Kidney (tissue), 22 donors: ENCODE measurements at places on chromosomes 3 and 15.
A peak's percentile ranks its signal among the peaks of the same experiment; 100 is the strongest.

DNA sequence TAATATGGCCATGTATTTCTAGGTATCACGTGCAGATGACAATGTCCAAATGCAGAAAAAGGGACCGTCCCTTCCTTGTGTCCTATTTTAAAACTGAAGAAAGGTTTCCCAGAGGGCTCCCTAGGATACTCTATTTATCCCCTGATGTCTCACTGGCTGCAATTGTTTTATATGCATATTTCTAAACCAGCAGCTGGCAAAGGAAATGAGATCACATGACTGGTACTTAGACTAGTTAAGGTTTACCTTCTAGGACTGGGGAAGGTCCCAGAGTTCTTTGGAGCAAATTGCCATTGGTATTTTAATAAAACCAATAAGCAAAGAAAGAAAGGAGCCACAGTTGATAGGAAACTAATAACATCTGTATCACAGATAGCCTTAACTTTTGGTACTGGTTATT is 29.5 kb downstream of the GTF2E1 start:
- DNase-seq: no peak

DNA sequence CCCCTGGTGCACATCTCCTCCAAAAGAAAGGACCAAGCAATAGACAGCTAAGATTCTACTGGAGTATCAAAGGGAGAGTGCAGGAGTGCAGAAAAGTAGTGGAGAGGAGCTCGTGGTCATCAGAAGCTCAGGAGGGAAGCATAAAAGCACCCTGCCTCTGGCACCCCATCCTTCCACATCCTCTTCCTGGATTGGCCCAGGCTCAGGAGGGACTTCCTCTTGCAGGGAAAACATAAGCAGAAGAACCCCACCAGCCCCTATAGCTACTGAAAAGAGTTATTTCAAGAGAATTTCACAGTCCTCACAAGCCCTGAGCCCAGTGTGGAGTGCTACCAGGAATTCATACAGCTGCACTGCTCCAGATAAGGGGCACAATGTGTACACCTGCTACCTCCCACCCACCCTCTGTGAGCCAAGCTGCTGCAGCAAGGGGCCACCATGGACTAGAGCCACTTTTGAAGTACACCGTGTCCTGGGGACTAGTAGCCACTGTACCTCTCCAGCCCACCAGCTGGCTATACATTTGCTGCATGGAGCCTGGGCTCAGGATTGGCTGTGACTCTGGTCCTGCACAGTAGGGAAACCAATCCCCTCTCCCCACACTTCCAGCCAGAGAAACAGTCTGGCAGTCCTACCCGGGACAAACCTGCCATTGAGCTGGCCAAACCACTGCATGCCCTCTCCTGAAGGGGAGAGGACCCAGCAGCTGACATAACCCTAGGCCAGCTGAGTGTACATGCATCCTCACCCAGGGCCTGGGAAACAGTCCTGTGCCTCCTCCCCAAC is 43.0 kb downstream of the CD200R1 start:
- DNase-seq: no peak

DNA sequence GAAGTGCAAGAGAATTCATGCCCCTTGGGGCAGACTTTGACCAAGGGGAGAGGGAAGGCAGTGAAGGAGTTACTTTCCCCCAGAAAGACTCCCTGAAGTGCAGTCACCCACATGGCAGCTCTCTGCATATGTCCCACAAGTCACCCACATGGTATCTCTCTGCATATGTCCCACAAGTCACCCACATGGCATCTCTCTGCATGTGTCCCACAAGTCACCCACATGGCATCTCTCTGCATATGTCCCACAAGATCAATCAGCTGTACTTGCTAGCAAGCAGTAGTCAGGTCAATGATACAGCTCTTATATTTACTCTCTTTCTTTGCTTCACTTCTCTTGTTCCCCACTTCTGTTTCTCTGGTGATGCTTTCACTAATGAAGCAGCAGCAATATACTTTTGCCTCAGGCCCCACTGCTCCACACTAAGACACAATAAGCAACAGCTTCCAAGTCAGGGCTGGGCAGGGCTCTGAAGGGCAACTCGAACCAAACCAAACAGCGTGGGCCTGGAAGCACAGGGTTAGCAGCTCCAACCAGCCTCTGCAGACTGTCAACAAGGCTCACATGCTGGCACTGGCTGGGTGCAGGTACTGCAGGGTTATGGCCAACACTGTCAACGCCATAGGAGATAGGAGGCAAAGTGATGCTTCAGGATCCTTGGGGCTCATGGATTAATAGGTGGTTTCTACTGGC is 46.7 kb downstream of the THBS1 start:
- no peak for DNase-seq

DNA sequence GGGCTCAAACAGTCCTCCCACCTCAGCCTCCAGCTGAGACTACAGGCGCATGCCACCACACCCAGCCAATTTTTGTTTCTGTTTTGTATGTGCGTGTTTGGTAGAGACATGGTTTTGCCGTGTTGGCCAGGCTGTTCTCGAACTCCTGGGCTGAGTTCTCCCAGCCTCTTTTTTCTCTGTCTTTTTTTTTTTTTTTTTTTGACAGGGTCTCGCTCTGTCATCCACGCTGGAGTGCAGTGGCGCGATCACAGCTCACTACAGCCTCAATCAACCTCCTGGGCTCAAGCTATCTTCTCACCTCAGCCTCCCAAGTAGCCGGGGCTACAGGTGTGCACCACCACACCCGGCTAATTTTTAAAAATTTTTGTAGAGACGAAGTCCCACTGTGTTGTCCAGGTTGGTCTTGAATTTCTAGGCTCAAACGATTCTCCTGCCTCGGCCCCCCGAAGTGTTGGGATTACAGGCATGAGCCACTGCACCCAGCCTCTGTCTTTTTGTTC is 867 bp upstream of the DCAF1 start:
- DNase-seq: peak; percentile 78

- no peak for DNase-seq
These were observed 666.9 kb downstream of the MECOM start for GRCh38 chr3:168996622-168997021.

DNA sequence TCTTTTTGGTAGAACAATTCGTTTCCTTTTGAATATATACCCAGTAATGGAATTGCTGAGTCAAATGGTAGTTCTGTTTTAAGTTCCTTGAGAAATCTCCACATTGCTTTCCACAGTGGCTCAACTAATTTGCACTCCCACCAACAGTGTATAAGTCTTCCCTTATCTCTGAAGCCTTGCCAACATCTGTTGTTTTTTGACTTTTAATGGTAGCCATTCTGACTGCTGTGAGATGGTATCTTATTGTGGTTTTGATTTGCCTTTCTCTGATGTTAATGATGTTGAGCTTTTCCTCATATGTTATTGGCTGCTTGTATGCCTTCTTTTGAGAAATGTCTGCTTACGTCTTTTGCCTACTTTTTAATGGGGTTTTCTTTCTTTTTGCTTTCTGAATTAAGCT is 270.6 kb upstream of the MEIS2 start:
- DNase-seq: no peak

DNA sequence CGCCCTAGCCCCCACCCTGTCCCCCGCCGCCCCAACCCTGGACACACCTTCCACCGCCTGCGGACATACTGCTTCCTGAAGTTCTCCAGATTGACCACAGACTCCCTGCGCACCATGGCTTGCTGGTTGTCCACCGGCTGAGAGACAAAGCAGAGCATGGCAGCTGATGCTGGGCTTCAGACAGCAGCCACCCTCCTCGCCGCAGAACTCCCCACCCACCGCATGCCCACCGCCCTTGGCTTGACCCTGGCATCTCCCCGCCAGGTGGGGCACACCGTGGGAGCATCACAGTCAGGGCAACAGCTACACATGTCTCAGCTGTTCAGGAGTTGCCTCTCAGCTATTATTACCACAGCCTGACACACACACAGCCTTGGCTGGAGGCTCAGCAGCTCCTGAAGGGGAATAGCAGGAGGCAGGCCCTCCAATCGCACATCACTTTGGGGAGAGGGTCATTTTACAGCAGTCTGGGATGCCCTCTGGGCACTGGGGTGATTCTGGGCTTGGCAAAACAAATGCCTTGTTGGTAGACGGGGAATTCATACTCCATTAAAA is 78.4 kb upstream of the HERC1 start:
- no peak for DNase-seq

DNA sequence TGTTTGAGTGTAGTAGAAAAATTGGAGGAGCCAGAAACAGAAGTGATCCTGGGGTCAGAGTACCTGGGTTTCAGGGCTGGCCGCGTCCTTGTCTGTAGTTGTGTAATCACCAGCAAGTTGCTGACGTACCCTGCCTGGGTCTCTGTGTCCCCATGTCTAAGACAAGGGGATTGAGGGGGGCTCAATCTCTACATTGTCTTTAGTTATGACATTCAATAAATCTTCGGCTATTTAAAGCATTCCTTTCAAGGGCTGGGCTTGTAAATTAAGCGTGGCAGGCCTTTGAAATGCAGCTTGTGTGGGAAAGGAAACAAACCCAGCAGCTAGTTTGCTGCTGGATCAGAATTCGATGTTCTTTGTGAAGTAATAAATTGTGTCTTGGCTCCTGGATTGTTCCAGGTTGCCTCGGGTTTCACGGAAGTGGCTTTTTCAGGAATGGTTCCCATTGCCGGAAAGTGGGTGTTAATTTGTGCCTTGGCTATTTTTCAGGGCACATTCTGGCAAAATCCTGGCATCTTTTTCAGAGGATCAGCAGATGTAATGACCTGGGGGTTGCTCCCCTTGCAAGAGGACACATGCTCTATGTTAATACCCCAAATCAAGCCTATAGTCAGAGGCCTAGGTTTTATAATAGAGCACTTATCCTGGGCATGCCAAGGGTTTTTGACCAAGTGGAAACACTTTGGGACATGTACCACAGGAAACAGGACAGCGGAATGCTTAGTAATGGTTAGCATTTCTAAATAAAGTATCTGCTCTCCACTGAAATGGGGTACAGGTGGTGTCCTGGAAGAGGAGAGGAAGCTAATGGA is 294.8 kb upstream of the NR2E3 start:
- DNase-seq: no peak

DNA sequence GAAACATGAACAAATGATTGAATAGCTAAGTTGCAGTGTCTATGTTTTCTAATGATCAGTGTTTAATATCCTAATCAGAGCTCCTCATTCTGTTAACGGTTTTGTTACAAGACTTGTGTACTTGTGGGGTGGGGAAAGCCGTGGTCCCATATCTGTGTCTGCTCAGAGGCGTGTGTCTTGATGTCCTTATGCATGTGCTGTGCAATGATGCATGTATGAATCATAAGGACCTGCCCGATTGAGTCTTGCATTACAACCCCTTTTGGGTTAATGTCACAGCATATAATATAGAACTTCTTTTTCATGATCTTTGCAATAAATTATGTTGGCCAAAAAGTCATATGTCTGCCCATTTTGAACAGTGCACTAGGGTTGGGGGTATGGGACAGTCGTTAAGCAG is 233.4 kb downstream of the ITPR1 start:
- DNase-seq: no peak

GRCh38 chr3:71322154-71322553 is 261.4 kb downstream of the FOXP1 start:
- no peak for DNase-seq

GRCh38 chr15:88218557-88219221 is 37.9 kb downstream of the NTRK3 start:
- DNase-seq: no peak

GRCh38 chr3:4758249-4758860 is 220.9 kb upstream of the BHLHE40 start:
- no peak for DNase-seq

- no peak for DNase-seq
These were observed 20.9 kb downstream of the LINGO1 start for GRCh38 chr15:77611767-77612166.

DNA sequence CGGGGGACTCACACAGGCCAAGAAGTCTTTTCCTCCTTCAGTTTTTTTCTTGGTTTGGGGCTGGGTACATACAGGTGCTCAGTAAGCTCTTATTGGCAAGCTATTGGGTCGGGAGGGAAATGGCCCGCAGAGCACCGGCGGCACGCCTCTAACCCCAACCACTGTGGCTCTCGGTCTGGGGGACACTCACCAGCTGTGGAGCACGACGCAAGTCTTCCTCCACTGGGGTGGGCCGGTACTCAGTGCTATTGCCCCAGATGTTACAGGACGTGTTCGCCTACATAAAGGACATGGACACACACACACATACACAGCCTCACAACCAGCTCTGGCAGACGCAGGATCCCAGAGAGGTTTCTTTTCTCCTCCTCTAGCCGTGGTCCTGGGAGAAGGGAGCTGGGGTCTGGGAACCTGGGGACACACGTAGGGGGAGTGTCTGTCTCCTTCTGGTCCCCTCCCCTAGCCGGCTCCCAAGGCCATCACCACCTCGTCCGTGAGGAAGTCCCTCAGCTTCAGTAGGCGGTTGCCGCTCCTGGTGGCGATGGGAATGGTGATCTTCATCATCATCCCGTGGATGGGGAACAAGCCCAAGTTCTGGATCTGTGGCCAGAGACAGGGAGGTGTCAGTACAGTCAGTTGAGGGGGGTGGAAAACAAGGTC is 33.4 kb downstream of the FEM1B start:
- DNase-seq: peak; percentile 8

DNA sequence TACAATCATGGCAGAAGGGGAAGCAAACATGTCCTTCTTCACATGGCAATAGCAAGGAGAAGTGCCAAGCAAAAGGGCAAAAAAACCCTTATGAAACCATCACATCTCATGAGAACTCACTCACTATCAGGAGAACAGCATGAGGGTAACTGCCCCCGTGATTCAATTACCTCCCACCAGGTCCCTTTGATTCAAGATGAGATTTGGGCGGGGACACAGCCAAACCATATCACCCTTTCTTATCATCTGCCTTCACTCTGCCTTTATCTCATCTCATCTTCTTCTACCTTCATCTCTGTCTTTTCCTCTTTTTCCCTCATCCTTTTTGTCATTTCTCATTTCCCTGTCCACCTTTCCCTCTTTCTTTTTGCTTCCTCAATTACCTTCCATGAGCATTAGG is 149.6 kb downstream of the AGBL1 start:
- no peak for DNase-seq
